Activated naive CD4-positive, alpha-beta T cell treated with Interleukin-2 at 50 U/mL for 16 hours (primary cell): ENCODE measurements at places on chromosomes 13 and 19.

DNA sequence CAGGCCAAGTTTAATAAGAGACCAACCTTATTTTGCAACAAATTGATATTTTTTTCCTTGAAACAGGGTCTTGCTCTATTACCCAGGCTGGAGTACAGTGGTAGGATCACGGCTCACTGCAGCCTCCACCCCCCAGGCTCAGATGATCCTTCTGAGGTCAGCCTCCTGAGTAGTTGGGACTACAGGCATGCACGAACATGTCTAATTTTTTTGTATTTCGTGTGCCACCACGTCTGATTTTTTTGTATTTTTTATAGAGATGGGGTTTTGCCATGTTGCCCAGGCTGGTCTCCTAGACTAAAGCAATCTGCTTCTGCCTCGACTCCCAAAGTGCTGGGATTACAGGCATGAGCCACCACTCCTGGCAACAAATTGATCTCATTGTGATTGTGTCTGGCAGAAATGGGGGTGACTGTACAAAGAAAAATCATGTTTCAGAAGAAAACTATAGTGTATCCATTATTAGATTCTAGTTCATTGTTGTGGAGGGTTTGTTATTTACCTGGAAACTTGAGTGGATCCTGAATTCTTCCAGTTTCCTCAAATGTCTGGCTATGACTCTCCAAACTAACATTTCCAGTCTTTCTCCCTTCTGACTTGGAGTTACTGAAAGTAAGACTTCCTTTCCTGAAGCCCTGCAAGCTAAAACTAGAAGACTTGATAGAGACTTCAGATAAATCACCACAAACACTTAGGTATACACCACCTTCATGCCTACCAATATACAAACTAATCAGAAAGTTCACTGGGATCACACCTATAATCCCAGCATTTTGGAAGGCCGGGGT, 17.3 kb upstream of the AKT2 start:
- no peak for DNase-seq

DNA sequence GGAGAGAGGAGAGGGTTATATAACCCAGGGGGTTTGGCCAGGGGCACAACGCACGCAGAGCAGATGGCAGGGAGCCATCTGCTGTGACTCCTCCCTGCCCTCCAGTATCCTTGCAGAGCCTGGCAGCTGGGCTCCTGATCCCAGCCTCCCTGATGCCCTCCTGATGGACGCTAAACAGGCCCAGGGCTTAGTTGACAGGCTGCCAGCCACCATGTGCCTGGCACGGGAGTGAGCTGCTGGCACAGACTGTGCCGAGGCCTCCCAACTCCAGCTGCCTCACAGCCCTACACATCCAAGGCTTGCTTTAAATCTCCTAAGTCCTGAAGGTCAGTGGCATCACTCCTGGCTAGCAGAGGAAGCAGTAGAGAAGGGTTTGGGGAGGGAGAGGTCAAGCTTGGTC, 16.7 kb downstream of the SYDE1 start:
- no peak for DNase-seq

- no peak for DNase-seq
Measured at GRCh38 chr13:32840989-32841713, 175.1 kb upstream of the KL start.

DNA sequence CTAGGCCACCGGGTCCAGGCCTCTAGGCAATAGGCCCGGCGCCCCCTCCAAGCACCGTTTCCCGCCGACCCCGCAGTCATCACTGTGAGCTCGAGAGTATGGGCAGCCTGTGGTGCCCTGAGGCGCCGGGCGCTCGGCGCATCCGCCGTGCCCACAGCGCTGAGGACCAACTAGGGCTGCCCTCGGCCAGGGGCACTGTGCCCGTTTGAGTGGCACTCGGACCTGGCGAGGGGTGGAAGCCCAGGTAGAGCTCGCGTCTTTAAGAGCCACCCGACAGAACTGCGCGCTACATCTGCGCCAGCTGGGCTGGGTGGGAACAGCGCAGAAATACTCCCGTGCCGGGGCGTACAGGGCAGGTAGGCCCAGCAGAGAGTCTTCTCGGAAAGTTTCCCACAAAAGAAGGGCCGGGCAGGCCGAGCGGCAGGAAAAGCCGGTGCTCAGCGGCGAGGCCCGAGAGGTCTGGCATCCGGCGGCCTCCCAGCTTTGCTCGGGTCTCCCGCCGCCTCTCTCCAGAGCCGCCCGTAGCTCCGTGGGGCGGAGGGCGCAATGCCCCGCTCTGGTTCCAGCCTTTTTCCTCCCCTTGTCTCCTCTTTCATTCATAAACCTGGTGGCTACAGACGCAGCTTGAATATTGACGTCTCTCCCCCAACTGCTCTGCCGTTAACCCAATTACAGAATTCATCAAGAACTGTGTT, 5.4 kb upstream of the SOX1 start:
- DNase-seq = no peak

DNA sequence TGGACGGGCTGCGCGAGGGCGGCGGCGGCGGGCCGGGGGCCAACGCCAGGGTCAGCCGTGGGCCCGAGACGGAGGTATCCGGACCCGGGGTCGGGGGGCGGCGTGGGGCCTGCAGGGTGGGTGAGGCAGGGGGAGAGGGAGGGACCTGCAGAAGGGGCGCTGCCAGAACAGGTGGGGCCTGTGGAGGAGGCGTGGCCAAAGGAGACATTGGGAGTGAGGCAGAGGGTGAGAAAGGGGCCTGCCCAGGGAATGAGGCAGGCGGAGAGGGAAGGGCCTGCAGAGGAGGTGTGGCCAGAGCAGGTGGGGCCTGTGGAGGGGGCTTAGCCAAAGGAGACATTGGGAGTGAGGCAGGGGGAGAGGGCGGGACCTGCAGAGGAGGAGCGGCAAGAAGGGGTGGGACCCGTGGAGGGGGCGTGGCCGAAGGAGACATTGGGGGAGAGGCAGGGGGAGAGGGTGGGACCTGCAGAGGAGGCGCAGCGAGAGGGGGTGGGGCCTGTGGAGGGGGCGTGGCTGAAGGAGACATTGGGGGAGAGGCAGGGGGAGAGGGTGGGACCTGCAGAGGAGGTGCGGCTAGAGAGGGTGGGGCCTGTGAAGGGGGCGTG, 4.2 kb downstream of the PRR36 start:
- peak; percentile 55 for DNase-seq

DNA sequence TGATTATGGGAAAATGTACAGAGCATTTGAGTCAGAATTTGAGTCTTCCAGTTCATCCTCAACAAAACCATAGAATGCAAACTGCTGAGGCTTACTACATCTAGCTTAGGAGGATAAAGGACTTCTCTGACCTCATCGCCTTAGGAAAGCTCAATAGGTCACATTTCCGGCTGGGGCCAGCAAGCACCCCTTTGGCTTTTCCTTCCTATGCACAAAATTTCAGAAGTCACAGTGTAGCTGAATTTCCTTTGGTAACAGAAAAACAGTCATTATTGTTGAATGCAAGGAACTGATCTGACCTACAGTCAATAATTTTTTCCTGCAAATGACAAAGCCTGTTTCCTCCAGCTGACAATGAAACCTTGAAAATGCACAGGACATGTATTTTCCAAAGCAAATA, 32.8 kb upstream of the LRCH1 start:
- DNase-seq = no peak

DNA sequence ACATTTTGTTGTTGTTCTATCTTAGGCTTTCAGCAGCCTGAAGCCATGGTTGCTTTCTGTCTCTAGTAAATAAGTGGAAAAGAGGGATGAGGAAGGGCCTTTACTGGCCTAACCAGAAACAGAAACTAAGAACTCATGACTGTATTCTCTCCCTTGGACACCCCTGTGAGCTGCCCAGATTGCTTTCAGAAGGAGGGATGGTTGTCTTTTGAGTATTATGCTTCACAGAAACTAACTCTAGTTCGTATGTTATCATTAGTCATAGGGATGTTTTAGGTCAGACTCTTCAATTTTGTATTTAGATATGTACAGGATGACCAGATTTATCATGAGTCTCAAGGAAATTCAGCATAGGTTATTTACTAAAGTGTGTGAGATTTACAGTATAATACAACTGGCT, 17.5 kb downstream of the BORA start:
- no peak for DNase-seq

- no peak for DNase-seq
Measured at GRCh38 chr13:71867131-71867814, at the start of gene DACH1. Gene DACH1, minus strand, starts transcription at chr13:71867204.
